CD4-positive, alpha-beta T cell treated with Interleukin-6 at 100 ng/mL for 8 hours (primary cell): ENCODE measurements at places on chromosomes 4 and X.

- DNase-seq: no peak
These were observed 1762.6 kb downstream of the RPA4 start for GRCh38 chrX:98646351-98646750.

- DNase-seq: no peak
These were observed 107.8 kb downstream of the STOX2 start for GRCh38 chr4:184012937-184013336.

GRCh38 chr4:174714393-174715211 is 114.4 kb downstream of the GLRA3 start:
- DNase-seq: no peak

DNA sequence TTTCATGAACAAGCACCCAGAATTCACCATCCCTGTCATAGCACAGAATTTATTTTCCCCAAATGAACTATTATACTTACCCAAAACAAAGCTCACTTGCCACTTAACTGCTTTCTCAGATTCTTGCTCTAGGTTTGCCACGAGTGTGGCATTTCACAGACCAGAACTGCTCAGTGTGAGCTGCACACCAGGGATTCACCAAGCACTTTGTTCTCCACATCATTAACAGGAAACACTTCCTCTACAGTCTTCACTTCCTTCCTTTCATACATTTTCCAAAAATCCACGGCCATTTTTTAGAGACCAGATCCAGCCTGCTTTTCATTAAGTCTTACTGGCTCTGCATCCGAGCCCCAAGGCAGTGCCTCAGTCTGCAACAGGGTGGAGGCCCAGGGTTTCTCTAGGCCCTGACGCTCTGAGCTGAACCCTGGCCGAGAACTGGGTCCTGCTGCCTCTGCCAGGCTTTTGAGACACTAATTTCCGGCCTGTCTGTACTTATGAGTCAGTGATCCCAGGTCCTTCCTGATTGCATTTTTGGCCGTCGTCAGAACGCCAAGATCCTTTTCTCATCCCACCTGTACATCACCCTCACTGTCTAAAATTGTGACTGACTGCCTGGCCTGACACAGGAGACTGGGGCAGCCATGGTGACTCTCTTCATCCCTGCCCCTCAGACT is 67.6 kb upstream of the MTNR1A start:
- no peak for DNase-seq

- no peak for DNase-seq
These were observed 9.0 kb upstream of the IGFBP7 start for GRCh38 chr4:57119054-57119651.

DNA sequence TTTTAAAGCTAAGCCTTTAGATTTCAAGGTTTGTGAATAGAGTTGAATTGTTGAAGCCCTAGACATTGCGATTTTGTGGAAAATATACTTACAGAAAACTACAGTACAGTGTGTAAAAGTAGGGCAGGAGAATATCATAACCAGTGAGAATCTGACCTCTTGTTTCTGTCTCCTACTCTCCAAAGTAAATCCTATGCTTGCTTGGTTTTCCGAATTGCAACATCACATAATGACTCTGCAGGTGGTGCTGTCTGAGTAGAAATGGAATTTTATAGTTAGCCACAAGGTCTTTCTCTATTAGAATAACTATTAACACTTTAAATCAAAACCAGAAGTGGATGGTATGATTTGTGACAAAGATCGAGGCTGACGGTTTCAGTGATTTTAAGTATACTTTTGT is 505.6 kb downstream of the RAPGEF2 start:
- DNase-seq: no peak

- DNase-seq: no peak
These were observed 38.9 kb downstream of the ACOX3 start for GRCh38 chr4:8401665-8402064.

- no peak for DNase-seq
These were observed 784.4 kb downstream of the RPA4 start for GRCh38 chrX:97668126-97668525.

DNA sequence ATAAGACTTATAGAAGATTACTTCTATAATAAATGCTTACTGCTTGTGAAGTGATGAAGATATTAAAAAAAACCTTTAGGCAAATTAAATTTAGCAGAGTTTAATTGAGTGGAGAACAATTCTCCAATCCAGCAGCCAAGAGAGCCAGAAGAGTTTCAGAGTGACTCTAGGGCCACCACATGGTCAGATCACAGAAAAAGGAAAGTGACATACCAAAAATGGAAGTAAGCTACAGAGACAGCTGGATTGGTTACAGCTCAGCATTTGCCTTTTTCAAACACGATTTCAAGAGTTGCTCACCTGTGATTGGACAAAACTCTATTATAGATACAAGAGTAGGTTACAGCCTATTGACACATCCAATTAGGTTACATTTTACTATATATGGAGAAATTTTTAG is 79.0 kb upstream of the TRAM1L1 start:
- no peak for DNase-seq

GRCh38 chrX:56228914-56229313 is 3.2 kb upstream of the KLF8 start:
- DNase-seq: no peak

DNA sequence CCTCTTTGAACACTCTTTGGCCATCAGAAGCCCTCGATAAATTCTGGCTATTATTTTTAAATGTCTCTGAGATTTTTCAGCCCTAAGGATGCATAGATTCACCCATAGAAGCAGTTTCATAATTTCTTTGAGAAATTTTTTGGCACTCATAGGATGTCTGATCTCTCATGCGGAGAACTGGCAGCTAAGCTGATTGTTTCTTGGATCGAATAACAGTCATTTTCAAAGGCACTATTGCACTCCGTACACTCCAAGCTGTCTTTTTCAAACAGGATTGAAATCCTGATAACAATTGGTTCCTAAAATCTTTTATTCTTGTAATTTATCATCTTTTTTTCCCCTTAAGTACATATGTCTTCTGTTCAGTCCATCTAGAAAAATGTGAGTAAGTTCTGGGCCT is 411.9 kb downstream of the SPOCK3 start:
- DNase-seq: no peak

DNA sequence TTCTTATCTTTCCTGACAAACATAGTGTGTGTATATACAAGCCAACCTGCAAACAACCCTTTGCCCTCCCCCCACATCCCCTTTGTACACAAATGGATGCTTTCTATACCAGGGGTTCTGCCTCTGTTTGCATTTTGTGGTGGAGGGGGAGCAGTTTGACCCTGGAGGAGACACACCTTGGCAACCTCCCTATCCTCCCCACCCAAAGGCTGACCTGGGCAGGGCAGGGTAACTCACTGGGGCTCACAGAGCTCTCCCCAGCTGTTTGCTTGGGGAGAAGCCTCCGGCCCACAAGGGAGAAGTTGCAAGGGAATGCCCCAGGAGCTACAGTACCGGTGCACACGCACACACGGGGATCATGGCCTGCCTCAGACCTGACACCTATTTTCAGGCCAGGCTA is 372.6 kb downstream of the BCOR start:
- DNase-seq: no peak

- DNase-seq: no peak
These were observed 71.4 kb downstream of the LDB2 start for GRCh38 chr4:16827045-16827444.
